Glomerular endothelial cell (primary cell): ENCODE measurements at places on chromosomes 12 and 14. TPM values are rescaled to one million over a fixed set of nuclear protein-coding genes. Genes with fewer than 3 reads are reported as not detected.

The GLI1 gene
- total RNA-seq, result 0.12 and 0.19 TPM in 2 replicates

The SMAGP gene
- 15.4 and 27.2 TPM in 2 replicates for total RNA-seq

The PSMA3 gene
- total RNA-seq, result 171 and 192 TPM in 2 replicates

The AVPR1A gene
- not detected in 2 replicates for total RNA-seq

The OR6S1 gene
- not detected in 2 replicates for total RNA-seq

The FAM177A1 gene
- total RNA-seq, result 30.7 and 42.9 TPM in 2 replicates

The C12orf42 gene
- total RNA-seq, result not detected in 2 replicates

The TPPP2 gene
- not detected in 2 replicates for total RNA-seq

The CLEC2A gene
- total RNA-seq, result not detected in 2 replicates

The IL23A gene
- total RNA-seq, result 3.0 TPM in 1 of 2 replicates, not detected in the other
